Heart right ventricle (tissue), 16 donors: ENCODE measurements at places on chromosomes 12 and 14.

DNA sequence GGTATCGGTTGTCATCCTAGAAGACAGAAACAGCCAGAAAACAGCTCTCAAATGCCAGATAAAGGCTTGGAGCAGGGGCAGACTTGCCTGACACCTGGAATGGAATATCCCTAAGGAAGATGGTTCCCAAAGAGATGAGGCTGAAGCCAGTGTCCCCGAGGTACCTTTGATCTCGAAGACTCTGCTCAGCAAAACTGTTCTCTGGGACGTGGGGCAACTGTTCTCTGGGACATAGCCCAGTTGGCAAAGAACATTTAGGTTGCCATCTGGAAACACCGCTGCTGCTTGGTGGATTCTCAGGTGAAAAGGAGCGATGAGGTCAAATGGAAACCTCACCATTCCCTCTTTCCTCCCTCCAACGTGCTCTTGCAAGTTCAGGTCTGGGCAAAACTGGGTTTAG is 27.9 kb upstream of the FBXO21 start:
- DNase-seq = no peak

GRCh38 chr14:56065621-56066290 is 52.5 kb upstream of the PELI2 start:
- DNase-seq = no peak

DNA sequence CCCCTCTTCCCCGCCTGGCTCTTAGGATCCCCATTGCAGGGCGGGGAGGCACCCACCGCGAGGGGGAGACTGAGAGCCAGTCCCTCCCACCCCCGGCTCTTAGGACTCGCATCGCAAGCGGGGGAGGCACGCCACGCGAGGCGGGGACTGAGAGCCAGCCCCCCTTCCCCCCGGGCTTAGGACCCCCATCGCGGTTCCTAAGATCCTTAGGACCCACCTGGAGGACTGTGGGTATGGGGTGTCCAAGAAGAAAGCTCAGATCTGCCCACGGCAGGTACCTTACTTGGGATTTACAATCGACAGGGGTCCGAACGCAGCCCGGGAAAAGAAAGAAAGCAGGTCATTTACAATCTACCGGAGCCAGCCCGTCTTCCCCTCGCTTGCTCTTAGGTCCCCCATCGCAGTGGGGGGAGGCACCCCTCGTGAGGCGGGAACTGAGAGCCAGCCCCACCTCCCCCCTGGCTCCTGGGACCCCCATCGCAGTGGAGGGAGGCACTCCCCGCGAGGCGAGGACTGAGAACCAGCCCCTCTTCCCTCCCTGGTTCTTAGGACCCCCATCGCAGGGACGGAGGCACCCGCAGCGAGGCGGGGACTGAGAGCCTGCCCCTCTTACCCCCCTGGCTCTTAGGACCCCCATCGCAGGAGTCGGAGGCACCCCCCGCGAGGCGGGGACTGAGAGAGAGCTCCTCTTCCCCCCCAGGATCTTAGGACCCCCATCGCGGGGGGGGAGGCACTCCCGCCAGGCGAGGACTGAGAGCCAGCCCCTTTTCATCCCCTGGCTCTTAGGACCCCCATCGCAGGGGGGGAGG is 43.7 kb downstream of the DDX11 start:
- DNase-seq = no peak

GRCh38 chr12:132173135-132174014 is 29.1 kb downstream of the NOC4L start:
- no peak for DNase-seq

- no peak for DNase-seq
These were observed 61.0 kb upstream of the BTG1 start for GRCh38 chr12:92206596-92206995.

- DNase-seq = no peak
These were observed 6.2 kb downstream of the EIF2S3B start for GRCh38 chr12:10511756-10512355.
